ENCODE measurements at places on chromosomes 7 and 10. TPM values are rescaled to one million over a fixed set of nuclear protein-coding genes. Genes with fewer than 3 reads are reported as not detected.

Gene ACSL5
- polyA plus RNA-seq: 54.8 TPM

Gene TEX47
- polyA plus RNA-seq: not detected

Gene CRYGN
- polyA plus RNA-seq: not detected

Gene NRBF2
- polyA plus RNA-seq: 39.8 TPM

Gene NUTM2B
- polyA plus RNA-seq: not detected

Gene RELN
- polyA plus RNA-seq: not detected

Gene PMPCB
- 103 TPM for polyA plus RNA-seq

Gene SPDYE9
- polyA plus RNA-seq: 1.8 TPM

Gene MACC1
- 9.0 TPM for polyA plus RNA-seq

Gene DPP6
- polyA plus RNA-seq: not detected

DNA sequence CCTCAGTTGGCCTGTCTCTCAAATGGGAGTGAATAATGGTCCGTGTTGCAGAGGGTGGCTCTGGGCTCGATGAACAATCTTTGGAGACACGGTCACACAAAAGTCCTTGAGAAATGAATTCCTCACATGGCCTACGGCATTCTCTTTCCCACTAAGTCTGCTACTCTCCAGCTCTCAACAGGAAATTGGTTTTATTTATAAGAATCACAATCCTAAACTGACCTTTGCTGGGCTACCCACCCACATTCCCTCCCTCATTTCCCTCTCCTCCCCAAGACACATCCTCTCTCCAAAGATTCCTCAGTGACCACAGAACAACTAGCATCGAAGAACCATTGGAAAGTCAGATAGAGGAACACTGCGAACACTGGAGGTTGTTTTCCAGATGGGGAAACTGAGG is 4.7 kb downstream of the AFAP1L2 start:
- no peak for DNase-seq

- DNase-seq: no peak
Observed at GRCh38 chr7:116997972-116998371, 44.7 kb downstream of the ST7 start.

DNA sequence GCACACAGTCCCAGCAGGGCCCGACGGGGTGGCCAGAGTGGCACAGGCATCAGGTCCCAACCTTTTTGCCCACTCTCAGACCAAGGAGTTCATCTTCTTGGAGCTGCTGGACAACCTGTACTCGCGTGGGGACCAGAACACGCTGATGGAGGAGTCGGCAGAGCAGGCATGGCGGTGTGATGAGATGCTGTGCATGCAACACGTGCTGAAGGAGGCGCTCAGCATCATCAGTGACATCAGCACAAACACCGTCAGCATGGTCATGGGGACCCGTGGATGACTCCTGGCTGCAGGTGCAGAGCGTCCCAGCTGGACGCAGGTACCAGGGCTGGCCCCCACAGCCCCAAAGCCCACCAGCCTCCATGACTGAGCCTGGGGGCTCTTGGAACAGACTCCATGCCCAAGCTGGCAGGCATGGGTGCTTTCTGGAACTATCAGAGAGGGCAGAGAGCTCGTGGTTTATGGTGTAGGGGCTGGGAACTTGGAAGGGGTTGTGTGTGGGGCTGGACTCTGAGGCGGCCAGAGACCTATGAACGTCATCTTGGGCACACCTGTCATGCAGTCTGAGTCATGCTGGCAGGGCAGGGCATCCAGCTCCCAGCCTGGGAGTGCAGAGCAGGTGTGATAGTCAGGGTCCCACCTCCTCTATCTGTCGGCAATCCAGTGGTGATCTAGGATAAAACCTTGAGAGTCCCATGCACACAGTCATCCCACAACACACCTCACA is 8.2 kb upstream of the MTPAP start:
- DNase-seq: no peak

DNA sequence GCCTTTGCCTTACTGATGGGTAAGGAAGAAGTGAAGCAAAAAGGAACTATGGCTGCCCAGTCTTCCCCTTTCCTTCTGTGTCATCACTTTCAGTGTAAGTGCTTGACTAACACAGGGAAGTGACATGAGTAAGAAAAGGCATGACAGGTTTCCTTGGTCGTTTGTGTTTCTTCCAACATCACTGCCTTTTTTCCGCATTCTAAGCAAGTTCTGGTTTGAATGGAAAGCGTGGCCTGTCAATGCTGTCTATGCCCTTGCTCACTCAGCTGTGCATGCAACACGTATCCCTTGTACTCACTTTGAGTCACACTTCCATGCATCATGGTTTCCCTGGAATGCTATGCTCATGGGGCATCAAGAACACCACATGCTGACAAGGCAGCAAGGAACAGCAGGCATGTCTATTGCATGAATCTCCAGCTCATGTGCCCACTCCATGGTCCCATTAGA is 111.8 kb downstream of the OAT start:
- DNase-seq: no peak

- no peak for DNase-seq
Observed at GRCh38 chr7:16447876-16448275, 17.7 kb downstream of the SOSTDC1 start.

DNA sequence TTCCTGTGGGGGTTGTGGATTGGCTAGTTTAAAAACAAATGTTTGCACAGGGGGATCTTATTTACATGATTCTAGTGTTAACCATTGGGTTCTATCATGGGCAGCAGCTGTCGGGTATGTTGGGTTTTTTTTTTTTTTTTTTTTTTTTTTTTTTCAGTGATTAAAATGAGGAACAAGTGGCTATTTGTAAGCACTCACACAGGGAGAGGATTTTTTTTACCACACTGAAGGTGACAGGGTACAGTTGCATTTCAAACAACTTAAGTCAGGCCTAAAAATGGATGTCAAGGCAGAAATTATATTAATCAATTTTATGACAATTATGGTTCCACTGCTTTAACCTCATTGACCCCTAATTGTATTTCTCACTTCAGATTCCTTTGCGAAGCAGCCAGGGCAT is 92.8 kb downstream of the CD36 start:
- no peak for DNase-seq

GRCh38 chr10:38027986-38028385 is 17.5 kb downstream of the ZNF33A start:
- DNase-seq: no peak

DNA sequence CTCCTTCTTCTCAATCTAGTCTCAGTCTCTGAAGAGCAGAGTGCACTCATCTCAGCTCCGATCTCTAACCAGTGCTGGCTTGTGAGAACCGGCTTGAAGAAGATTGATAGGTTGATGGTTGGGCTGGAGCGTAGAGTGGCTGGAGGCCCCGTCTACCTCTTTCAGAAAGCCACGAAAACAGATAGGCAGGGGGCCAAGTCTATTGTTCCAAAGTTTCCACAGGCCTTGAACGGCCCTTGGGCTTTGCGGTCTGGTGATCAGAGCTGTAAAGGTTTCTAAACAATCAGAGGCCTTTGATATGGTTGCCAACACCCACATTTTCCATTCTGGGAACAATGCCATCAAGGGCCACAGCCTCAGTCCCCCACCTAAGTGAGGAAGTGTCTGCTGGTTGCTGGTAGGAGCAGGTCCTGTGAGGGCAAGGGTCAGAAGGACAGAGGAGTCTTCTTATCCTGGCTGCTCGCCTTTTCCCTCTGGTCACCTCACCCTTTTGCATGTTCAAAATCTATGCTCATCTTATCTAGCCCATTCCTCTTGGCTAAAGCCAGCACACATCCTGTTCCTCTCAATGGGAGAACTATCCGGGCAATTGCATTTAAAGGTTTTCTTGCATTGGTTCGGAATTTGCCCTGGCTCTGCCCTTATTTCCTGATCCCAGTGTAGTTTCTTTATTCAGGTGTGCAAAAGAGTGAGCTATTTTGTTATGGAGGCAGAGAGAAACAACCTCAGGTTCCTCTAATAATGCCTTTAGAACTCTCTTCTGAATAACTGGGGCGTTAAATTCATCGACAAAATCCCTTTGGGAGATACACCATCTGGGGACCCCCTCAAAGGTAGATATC is 70.3 kb upstream of the KMT2E start:
- peak; percentile 83 for DNase-seq

DNA sequence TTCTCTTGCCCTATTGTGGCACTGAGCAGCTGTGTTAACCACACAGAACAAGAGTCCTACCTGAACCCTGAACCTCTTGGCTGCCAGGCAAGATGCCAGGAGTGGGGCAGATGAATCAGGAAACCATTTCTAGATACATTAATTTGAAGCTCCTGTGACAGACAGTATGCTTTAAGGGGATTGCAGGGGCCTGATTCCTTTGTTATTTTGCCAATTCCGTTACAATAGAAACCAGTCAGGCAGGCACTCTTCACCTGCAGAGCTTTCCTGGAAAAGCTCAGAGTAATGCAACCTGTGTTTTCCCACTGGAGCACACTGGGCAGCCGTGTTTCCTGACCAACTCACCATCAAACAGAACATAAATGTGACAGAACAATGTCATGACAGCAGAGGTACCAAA is 233.1 kb downstream of the BMPER start:
- no peak for DNase-seq

DNA sequence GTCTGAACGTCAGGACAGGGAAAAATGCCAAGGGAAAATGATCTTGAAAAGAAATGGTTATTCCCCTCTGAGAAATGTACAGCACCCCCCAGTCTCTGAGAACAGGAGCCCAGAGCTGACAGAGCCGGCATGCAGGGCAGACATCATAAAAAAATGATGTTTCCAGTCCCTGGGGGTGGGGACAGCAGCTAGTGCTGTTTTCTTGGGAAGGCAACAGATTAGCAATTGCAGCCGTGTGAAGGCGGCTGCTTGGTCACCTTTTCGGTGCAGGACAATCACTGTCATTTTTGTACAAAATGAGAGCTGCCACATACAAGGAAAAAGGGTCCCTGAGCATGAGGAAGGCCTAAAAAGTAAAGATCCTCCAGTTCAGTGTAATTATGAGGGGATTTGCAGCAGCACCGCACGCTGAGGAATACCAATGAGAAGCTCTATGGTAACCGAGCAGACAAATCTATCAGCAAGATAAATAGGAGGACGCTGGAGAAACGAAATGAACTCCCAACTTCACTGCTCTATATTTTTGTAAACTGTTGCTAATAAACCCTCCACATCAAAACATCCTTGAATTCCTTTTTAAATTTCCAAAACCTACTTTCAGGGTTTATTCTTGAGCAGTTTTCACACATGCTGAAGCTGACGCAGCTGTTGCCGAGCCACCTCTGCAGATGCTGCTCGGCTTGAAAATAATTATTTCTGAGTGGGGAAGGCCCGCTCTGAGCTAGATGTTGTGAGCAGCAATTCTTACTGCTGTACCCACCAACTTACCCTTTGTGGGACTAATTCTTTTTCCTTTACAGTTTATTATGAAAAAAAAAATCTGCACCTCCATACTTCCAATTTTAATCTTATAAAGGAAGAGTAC is 98.2 kb upstream of the NEBL start:
- no peak for DNase-seq

DNA sequence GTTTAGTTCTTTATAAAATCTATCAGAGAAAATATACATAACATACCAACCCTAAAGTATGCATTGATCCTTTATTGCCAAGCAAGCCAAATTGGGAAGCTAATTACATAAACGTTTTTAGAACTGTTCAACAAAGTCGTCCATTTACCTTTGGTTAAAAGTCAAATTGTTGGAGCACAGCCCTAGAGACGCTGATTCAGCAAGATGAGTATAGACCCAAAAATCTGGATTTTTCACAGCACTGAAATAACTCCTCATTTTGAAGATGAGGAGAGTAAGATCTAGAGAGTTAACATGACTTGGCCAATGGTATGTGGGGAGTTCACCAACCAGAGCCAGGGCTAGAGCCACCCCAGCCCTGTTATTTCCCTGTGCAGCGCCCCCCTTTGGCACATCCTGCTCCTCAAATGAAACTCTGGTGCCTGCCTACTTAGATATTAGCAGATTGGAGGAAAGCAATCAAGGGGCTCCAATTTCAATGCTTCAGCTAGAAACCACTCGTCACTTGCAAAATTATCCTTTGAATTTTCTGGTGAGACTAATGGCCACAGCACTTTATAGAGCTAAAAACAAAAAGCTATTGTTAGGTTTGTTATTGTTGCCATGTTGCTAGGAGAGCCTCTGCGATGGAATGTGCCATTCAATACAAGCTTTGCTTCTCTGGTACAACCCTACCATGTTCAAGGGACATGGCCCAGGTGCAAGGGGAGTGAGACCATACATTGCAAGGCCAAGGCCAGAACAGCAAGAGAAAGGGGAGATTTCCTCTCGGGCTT is 132.6 kb upstream of the ZEB1 start:
- no peak for DNase-seq

DNA sequence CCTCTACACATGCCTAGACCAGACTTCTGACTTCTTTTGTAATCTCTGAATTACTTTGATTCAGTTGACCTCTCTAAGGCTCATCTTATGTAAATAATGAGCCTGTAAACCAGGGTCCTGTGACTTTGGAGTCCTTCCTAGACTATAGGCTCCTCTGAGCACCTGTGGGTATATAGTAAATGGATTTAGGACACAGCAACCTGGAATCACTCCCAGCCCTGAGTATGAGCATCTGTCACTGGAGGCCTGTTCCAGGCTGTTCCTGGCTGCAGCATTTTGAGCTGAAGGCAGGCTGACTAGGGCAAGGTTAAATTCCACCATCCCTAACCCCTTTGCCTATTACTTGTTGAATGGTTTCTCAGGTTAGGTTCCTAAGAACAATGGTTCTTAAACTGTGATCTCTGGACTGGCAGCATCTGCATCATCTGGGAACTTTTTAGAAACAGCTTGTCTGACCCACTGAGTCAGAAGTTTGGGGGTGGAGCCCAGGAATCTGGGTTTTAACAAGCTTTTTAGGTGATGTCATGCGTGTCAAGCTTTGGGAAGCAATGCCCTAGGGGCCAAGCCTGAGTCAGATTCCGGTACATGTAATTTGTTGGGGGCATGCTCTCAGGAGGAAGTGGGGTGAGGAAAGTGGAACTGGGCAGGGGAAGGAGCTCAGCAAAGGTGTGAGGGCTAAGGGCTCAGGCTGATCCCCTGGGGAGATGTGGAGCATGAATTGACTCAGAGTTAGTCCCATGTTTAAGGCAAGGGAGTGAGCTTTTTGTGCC is 28.2 kb downstream of the MINDY4 start:
- peak; percentile 84 for DNase-seq

GRCh38 chr7:66571568-66571967 is 57.1 kb upstream of the KCTD7 start:
- DNase-seq: no peak

DNA sequence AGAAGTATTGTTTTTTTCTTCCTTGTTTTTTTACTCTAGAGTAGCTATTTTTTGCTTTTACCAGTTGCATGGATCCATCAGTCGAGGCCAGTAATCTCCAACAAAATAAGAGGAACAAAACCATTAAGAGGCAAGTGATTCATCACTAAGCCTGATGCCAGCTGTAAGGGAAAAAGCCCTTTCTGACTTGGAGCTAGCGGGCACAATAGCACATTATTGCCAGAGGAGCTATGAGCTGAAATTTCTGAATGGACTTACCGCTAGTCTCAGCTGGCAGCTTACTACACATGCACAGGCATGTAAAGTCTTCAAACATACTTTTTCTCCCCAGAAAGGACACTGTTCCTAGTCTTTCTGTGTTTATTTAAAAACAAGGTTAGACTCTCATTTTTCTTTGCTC is 41.6 kb upstream of the PTPRZ1 start:
- no peak for DNase-seq
